Activated T-helper 1 cell treated with Interleukin-2 at 50 U/mL for 16 hours (primary cell): ENCODE measurements at places on chromosomes 12 and 14.

GRCh38 chr12:68303850-68304249 is 28.3 kb downstream of the MDM1 start:
- no peak for DNase-seq

- DNase-seq, result no peak
These were observed 62.4 kb upstream of the PSMC1 start for GRCh38 chr14:90193925-90194324.

DNA sequence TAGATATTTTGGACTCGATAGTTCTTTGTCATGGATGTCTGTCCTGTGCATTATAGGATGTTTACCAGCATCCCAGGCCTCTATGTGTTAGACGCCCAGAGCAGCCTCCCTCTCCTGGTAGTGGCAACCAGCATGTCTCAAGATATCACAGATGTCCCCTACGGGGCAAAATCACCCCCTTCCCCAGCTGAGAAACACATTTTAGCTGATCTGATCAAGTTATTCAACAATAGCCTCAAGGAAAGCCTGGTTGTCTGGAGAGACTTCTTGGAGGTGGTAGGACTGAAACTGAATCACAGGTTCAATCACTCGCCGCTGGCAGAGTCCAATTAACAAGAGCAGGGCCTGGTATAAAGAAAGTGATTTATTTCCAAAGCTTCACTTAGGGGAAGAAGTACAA is 17.6 kb downstream of the BDKRB1 start:
- DNase-seq, result no peak

GRCh38 chr12:89949457-89950195 is 241.0 kb upstream of the ATP2B1 start:
- peak; percentile 19 for DNase-seq

DNA sequence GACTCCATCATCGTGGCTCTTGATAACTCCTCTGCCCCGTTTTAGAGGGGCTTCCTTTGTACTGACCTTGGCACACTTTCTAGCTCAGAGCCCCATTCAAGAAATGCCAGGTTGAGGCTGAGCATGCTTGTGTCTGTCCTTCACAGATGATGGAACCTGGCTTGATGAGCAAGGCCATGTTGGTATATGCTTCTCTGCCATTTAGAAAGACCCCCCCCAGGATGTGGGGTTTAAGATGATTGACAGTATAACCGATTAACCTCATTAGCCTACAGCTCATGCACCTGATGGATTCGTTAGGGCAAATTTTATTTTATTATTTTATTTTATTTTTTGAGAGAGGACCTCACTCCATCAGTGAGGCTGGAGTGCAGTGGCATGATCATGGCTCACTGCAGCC is 21.0 kb downstream of the BATF start:
- no peak for DNase-seq

GRCh38 chr12:131785763-131786330 is 42.3 kb upstream of the MMP17 start:
- no peak for DNase-seq

DNA sequence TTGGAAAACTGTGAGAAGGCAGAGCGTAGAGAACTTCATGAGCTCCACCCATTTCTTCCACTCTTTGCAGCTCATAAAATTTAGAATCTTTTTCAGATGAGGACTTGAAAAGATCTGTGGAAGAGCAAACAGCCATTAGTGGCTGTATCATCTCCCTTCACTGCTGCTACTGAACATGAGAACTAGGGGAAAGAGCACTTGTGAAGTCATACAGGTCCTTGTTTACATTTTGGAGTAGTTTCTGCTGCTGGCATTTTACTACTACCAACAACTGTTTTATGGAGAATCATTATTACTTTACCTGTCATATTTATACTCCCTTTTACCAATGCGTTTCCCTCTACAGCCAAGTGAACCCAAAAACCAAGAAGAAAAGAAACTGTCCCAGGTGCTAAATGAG is 41.0 kb downstream of the RPGRIP1 start:
- DNase-seq, result no peak

- DNase-seq, result no peak
These were observed 36.4 kb downstream of the TRAFD1 start for GRCh38 chr12:112161711-112162110.

GRCh38 chr12:102652645-102653313 is 172.4 kb upstream of the IGF1 start:
- DNase-seq, result no peak

DNA sequence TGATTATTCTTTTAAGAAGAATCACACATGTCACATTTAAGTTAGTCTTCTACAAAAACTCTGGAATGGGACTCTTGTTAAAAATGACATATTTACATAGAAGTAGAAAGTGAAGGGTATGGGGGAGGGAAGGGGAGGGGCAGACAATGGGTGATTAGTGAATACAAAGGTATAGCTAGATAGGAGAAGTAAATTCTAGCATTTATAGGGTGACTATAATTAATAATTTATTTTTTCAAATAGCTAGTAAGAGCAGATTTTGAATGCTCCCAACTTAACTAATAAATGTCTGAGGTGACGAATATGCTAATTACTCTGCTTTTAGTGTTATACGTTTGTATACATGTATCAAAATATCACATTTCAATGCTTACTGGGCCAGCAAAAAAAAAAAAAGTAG is 59.4 kb downstream of the BLTP3B start:
- no peak for DNase-seq

DNA sequence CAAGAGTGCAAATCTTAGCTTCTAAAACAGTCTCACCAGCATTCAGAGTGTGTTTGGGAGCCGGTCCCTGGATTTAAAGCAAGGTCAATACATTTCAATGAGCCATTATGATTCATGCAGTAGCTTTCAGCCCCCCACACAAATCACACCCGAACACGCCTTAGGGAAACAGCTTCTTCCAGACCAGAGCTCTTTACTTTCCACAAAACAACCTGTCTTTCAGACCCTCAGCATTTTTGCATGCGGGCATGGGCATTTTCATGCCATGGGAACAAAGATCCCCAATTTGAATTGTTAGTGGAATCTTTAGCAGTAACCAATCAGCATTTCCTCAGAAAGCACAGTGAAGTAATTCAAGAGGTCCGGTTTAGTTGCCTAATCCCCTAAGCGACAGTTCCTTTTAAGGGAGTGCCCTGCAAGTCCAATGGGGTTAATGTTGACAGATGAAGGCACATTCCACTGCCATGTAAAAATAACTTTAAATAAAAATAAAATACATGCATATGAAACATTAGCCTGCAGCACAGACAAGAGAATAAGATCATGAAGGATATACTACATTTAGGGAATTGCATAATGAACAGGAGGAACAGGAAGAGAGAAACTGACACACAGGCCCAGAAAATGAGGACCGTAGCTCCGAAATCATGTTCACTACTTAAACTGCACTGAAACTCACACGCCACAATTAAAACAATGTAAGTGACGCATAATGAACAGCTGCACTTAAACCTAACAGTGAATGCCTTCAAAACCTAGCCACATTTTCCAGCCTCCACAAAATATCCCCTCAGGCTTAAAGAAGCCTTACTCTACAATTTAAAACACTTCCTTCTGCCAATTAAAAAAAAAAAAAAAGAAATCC is 4.0 kb downstream of the VPS37B start:
- DNase-seq, result no peak

DNA sequence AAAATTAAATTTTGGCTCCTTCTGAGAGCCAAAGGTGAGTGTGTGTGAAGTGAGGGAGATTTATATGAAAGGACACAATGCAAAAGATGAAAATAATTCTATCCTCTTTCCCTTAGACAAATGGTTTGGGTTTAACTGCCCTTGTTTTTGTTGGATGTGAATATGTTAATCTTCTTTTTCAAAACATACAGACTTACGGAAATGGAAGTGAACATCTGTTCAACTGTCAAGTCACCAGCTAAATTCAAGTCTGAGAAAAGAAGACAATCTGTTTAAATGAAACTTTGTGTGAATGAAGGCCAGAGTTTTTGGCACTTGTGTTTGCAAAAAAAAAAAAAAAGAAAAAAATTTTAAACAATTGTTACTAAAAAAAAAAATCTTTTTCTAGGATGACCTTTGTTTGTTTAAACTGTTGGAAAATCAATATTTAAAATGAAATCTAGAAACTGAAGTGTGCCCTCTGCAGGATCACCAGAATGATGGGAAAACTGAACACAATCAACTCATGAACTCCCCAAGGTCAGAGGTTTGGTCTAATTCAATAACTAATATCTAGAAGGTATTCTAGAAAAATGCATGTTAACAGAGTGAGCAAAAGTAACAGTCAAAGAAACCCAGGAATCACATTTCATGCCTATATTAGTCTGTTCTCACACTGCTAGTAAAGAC is 448.8 kb downstream of the FLRT2 start:
- DNase-seq, result no peak

DNA sequence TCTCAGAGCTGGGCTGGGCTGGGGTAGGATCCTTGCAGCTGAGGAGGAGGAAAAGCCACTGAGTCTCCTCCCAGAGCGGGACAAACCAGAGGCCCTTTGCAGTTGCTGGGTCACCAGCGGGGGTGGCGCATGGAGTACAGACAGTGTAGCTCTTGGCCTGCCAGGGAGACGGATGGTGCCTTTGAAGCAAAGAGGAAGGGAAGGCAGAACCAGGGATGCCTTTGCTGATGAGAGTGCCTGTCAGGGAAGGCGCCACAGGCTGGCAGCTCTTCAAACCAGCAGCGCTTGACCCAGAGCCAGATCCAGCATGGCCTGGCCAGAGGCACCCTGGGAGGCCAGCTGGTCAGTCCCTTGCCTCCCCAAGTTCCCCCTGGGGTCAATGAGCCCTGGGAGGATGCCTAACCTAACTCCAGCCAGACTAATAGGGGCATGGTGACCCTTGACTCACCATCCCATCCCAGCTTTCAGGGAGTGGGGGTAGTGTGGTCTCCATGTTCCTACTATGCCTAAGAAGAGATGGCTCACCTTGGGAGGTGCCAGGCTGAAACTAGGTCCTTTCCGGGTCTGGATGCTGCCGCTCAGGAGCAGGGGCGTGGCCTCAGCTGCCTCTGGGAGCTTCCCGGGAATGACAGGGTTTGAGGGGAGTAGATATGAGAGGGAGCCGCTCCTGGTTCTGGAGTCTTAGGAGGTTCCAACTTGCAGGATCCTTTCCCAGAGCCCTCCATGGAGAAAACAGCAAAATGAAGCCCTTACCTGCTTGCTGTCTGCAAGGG is 19.8 kb downstream of the VASH1 start:
- DNase-seq, result no peak

DNA sequence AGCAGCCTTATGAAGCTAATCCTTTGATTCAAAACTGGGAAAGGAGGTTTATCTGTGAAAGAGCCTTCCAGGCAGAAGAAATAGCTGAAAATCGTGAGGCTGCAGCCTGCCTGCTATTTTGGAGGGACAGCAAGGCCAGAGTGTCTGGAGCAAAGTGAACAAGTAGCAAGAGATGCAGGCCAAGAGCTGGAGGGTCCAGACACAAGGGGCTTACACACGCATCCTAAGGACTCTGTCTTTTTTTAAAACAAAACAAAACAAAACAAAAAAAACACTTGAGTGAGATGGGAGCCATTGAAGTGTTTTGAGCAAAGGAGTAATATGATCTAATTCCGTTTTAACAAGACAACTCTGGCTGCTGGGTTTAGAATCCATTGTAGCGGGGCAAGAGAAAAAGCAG is 76.4 kb upstream of the BCAT1 start:
- no peak for DNase-seq

GRCh38 chr12:106274575-106275121 is 26.8 kb upstream of the CKAP4 start:
- DNase-seq, result no peak

- DNase-seq, result no peak
These were observed 151.5 kb downstream of the ATXN7L3B start for GRCh38 chr12:74689071-74689655.

- no peak for DNase-seq
These were observed 310.9 kb downstream of the ADGRD1 start for GRCh38 chr12:131264635-131265034.

- DNase-seq, result no peak
These were observed 152.4 kb upstream of the FKBP4 start for GRCh38 chr12:2642176-2642892.

DNA sequence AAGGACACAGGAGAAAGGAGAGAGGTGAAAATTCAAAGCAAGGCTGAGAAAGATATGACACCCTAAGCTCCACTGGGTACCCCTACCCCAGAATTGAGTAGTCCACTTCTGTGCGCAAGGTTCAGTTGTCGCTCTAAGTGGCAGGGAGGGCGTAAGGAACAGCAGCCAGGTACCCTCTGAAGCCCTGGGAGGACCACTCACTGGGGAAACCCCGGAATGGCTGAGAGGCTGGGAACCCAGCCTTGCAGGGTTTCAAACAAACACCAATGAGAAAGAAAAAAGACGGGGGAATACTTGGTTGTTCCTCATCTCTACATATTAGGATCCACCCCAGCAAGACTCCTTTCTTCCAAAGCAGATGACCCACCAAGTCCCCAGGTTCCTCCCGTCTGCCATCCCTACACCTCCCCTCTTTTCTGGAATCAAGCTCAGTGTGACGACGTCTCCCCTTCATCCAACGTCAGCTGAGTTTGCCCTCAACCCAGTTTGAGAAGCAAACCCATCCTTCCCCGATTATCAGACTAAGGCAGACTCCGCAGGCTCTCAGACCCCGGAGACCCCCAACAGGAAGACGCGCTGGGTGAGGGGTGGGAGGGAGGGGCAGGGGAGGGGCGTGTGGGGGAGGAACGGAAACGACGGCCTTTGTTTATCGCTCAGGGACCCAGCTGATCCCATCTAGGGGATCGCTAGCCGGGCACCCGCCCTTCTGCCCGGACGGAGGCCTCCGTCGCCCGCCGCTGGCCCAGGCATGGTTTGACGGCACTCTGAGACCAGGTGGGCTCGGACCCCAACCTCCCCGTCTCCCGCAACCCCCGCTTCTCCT is 795 bp downstream of the LMBR1L start:
- peak; percentile 9 for DNase-seq

DNA sequence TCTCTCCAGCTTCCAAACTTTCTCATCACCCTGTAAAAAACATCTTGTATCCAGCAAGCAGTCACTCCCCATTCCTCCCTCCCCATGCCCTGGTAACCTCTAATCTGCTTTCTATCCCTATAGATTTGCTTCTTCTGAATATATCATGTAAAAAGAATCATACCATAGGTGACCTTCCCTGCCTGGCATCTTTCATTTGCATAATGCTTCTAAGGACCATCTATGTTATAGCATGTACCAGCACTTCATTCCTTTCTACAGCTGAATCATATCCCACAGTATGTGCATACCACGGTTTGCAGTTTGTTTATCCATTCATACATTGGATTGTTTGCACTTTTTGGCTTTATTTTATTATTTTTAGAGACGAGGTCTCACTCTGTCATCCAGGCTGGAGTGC is 22.9 kb upstream of the VPS37B start:
- DNase-seq, result no peak

GRCh38 chr12:15307079-15307478 is 15.2 kb upstream of the PTPRO start:
- no peak for DNase-seq

DNA sequence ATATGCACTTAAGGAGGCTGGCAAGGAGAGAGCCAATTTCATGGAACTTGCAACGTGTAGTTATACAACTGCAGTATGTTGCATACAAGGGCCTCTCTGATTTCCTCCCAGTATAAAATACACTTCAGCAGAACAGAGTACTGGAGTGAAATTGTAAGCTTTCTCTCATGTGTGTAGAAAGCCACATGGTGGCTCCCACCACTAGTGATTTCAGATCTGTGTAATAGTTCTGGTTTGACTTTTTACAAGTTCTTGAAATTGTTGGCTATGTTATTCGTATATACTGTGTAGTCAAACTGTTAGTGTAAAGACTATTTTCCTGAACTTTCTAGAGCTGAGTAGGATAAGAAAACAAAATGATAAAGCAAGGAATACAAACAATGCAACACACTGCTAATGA is 16.4 kb upstream of the LMO3 start:
- no peak for DNase-seq
